Mucosa of descending colon (tissue), 3 donors: ENCODE measurements at places on chromosomes 11 and 22. TPM values are rescaled to one million over a fixed set of nuclear protein-coding genes. Genes with fewer than 3 reads are reported as not detected.

Gene FOLR2
- total RNA-seq = 13.8 TPM

Gene SBF2
- 35.2 TPM for total RNA-seq

GRCh38 chr11:59854871-59855270 is 9.6 kb upstream of the CBLIF start:
- DNase-seq = no peak

- no peak for DNase-seq
Observed at GRCh38 chr22:35403356-35403755, 3.4 kb downstream of the MCM5 start.

- peak; percentile 46 for DNase-seq
Observed at GRCh38 chr11:1090600-1091331, 16.1 kb downstream of the MUC2 start.

DNA sequence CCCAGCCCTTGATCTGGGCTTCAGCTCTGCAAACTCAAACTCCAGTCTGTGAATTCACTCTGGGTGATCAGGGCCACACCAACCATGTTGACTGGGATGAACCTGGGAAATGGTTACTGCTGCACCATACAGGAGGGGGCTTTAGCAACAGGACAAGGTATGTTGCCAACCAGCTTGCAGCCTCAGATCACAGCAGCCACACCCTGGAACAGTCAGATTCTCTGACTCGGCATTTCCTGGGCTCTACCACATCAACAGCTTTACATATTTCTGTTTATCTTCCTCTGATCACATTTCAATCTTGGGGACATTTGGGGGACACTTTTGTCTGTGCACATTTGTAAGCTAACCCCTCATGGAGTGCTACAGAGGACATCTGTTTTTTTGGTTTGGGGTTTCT is 267.0 kb upstream of the NCAM1 start:
- DNase-seq = no peak

GRCh38 chr11:8237453-8237852 is 26.2 kb downstream of the LMO1 start:
- DNase-seq = no peak

DNA sequence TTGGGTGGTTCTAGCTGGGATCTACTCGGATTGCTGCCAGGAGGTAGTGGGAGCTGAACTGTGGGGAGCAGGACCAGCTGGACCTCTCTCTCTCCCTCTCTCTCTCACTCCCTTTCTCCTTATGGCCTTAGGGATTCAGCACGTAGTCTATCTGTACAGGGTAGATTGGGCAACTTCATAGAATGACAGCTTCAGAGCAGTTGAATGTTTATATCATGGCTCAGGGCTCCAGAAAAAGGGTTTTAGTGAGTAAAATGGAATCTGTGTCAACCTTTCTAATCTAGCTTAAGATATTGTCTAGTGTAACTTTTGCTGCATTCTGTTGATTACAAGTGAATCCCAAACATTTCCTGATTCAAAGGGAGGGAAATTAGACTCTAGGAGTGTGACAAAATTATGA is 127.7 kb upstream of the PDGFD start:
- no peak for DNase-seq

DNA sequence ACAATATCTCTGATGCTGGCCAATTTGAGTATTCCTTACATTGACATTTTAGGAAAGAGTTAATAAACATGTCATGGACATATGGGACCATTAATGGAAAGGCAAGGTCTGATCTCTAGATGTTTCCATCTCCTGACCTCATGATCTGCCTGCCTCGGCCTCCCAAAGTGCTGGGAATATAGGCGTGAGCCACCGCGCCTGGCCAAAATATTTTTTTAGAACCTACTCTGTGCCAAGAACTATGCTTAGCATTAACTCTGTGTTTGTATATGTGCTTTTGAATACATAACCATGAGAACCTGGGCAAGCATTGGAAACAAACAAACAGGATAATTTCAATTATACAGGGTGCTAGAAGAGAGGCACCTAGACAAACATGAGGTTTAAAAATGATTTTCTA is 123.2 kb downstream of the ATG16L2 start:
- DNase-seq = no peak

DNA sequence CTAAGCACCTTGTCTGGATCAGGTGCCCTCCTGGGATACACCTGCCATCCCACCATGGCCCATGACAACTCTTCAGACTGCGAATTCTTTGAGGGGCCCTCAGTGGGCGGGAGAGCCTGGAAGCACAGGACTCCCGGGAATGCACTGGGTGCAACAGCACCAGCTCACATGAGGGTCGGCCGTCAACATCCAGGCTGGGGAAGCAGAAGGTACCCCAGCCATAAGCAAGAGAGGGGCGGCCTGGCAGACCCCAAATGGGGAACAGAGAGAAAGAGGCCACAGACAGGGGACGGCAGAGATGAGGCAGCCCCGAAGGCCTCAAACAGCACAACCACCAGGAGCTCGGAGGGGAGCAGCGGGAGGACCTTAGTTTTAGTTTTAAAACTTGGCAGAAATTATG is 94.4 kb downstream of the PHF21B start:
- DNase-seq = no peak

DNA sequence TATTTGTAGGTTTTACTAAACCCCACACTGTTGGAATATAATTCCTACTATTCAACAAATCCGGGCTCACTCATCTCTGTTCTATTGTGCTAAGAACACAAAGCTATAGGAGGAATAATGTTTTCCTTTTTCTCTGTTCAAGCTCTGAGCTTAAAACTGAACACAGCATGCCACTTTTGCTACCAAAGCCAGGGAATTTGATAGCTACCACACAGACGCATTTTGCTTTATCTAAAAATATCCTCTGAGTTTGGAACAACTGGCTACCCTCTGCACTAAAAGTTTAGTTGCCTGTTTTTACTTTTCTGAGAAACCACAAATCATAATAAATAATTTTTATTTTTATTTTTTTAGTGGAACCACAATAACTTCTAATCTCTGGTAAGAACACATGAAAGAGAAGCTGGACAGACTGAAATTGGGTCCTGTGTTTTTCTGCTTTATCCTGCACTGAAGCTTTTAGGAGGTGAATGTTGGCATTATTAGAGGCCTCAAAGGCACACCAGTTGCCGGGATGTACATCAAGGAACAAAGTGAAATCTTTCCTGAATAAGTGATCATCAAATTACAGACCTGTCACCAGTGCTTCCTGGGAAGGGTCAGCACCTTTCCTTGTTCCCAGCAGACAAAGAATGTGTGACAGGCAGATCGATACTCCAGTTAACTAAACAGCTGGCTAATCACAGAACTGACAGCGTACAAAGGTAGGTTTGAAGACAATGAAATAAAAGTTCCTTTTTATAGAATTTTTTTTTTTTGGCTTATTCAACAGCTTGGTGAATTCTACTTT is 523.2 kb upstream of the TENM4 start:
- no peak for DNase-seq
